ENCODE measurements at places on chromosomes 3 and 15.

- DNase-seq = no peak
Measured at GRCh38 chr3:188956839-188957489, 214.8 kb upstream of the TPRG1 start.

DNA sequence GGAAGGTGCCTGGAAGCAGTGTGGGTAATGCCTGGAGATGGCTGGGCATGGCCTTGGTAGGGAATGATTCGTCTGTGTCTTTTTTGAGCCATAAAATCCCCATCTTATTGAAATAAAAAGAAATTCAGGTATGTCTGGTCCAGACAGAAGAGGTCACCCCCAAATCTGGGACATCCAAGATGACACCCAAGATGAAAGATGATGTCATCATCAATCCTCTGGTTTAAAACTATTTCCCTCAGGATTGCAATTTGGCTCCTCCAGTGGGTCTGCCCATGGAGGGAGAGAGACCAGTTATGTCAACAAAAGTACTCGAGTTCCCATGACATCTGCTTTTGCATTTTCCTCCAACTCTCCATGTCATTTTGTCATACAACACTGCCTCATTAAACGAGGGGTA, 16.7 kb upstream of the CCR9 start:
- no peak for DNase-seq

GRCh38 chr3:56491566-56491965, 23.3 kb upstream of the ERC2 start:
- DNase-seq = no peak

- no peak for DNase-seq
Measured at GRCh38 chr3:58271901-58272501, 34.0 kb upstream of the RPP14 start.

- DNase-seq = no peak
Measured at GRCh38 chr3:71149959-71150954, 433.3 kb downstream of the FOXP1 start.

Data from urinary bladder (tissue), 4 donors.